ENCODE measurements at places on chromosomes 11 and 22. TPM values are rescaled to one million over a fixed set of nuclear protein-coding genes. Genes with fewer than 3 reads are reported as not detected.

Gene MFRP
- total RNA-seq, result not detected

Gene STK33
- total RNA-seq, result 0.33 TPM

Gene KRTAP5-2
- total RNA-seq, result not detected

Gene AMPD3
- 18.4 TPM for total RNA-seq

Gene CEP57
- 36.3 TPM for total RNA-seq

Gene LMO1
- not detected for total RNA-seq

Gene SCGB2A2
- total RNA-seq, result not detected

Gene IMMP1L
- 44.3 TPM for total RNA-seq

Gene TMEM45B
- total RNA-seq, result not detected

Gene ACTN3
- total RNA-seq, result 0.22 TPM

Gene SERPIND1
- not detected for total RNA-seq

Gene GGT5
- total RNA-seq, result 55.9 TPM

Gene ANO9
- 0.51 TPM for total RNA-seq

Gene MS4A14
- total RNA-seq, result 14.8 TPM

Gene CCDC89
- total RNA-seq, result 2.2 TPM

Gene TSKU
- total RNA-seq, result 385 TPM

Gene OLFML1
- 8.8 TPM for total RNA-seq

Gene FIBIN
- total RNA-seq, result 20.4 TPM

Gene GSTT2B
- 7.5 TPM for total RNA-seq

Gene DDIAS
- 0.38 TPM for total RNA-seq

Gene CSF2RB
- 11.7 TPM for total RNA-seq

Gene ALDH3B1
- total RNA-seq, result 11.7 TPM

Gene SLC35E4
- 2.6 TPM for total RNA-seq

Gene OR51B2
- total RNA-seq, result not detected

Gene SULT4A1
- not detected for total RNA-seq

Gene OR4C11
- total RNA-seq, result not detected

Gene HIC2
- 2.9 TPM for total RNA-seq

Gene SLCO2B1
- 68.8 TPM for total RNA-seq

Gene RNASEH2C
- 41.6 TPM for total RNA-seq

Gene CCDC88B
- total RNA-seq, result 18.2 TPM

Gene NCR3LG1
- 3.1 TPM for total RNA-seq

Gene MYRF
- not detected for total RNA-seq

Gene FOLH1
- not detected for total RNA-seq

Gene OR10S1
- not detected for total RNA-seq

Gene FAM181B
- total RNA-seq, result not detected

Gene ACRV1
- not detected for total RNA-seq

Gene OR51E2
- 0.17 TPM for total RNA-seq

Gene CHST1
- total RNA-seq, result 0.98 TPM

Gene LRRC74B
- total RNA-seq, result not detected

Gene SYCE3
- not detected for total RNA-seq

Gene CCDC188
- not detected for total RNA-seq

Gene RABL2B
- 10.4 TPM for total RNA-seq

Gene KRTAP5-8
- not detected for total RNA-seq

Gene HARBI1
- total RNA-seq, result 2.5 TPM

Gene TMEM132A
- total RNA-seq, result 0.51 TPM

Gene RBMXL2
- total RNA-seq, result not detected

Gene CAPRIN1
- 131 TPM for total RNA-seq

Gene SOX10
- not detected for total RNA-seq

Gene UPK3A
- total RNA-seq, result not detected

All from subcutaneous adipose tissue (tissue), 4 donors.